ENCODE measurements at places on chromosomes 12 and 14. TPM values are rescaled to one million over a fixed set of nuclear protein-coding genes. Genes with fewer than 3 reads are reported as not detected.

DNA sequence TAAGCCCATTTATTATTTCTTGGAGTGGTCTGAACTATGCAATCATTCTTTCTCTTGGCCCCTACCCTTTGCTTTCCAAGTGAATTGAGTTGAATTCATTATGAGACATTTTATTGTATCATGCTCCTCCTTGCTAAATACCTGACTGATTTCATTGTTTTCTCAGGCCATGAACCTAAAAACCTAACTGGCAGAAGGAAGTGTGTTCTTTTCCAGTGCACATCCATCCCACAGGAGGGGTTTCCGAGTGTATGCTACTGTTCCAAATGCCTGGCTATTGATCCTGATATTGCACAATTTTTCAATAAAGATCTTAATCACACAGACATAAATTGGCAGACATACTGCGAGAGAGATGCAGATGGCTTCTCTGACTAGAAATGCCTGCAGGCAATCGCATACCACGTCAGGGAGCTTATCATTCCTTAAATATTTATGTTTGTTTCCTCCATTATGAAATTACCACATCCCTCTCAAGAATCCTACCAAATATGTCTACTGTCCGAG, 162.2 kb upstream of the EGLN3 start:
- H3K27ac ChIP-seq, result no peak overlapping the region
- no peak overlapping the region for H3K4me3 ChIP-seq
- peaks cover 51% of the 10 kb centered on the region for H3K27me3 ChIP-seq
- no peaks in the 10 kb centered on the region for H3K4me1 ChIP-seq
- H3K36me3 ChIP-seq, result no peaks in the 10 kb centered on the region
- DNase-seq, result no peak

- H3K4me1 ChIP-seq, result no peaks in the 10 kb centered on the region
- H3K36me3 ChIP-seq, result no peaks in the 10 kb centered on the region
- peaks cover 4% of the 10 kb centered on the region for H3K27me3 ChIP-seq
- no peak for DNase-seq
- H3K4me3 ChIP-seq, result no peak overlapping the region
Measured at GRCh38 chr12:124094188-124094587, 121.2 kb downstream of the ZNF664 start.

- H3K4me1 ChIP-seq, result no peaks in the 10 kb centered on the region
- H3K4me3 ChIP-seq, result no peak overlapping the region
- no peak overlapping the region for H3K27ac ChIP-seq
- no peak for DNase-seq
- no peaks in the 10 kb centered on the region for H3K27me3 ChIP-seq
Measured at GRCh38 chr14:81940651-81941050, 407.0 kb upstream of the SEL1L start.

DNA sequence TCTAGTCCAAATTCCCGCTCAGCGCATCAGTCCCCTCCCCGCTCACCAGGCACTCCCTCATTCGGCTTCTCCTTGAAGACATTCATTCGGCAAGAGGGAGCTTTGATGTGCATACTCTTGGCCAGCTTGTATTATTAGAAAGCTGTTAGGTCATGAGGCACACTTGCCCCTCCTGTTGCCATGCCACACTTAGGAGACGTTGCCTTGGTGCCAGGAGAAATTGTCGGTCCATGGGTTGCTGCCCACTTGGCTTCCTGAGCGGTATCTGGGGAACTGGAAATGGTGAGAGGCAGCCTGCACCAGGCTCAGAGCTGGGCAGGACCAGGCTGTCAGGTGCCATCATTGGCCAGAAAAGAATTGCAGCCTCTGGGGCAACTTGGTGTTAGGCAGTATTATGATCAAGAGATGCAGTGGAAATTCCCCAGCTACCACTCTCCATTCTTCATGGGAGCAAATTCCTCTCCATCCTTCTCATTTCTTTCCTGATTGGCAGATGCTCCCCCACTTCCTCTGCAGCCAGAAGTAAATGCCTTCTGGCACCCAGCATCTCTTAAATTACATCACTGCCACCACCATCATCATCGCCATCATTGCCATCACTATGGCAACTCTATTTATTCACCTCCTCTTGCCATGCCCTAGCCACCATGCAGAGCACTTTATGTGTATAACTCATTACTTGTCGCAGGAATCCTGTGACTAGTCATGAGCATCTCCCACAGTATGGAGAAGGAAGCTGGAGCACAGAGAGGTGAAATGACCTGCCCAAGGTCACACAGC, 12.4 kb downstream of the CABP1 start:
- H3K27ac ChIP-seq, result no peak overlapping the region
- H3K4me3 ChIP-seq, result no peak overlapping the region
- no peaks in the 10 kb centered on the region for H3K36me3 ChIP-seq
- H3K27me3 ChIP-seq, result peaks cover 45% of the 10 kb centered on the region

GRCh38 chr14:55129086-55129427, at the start of gene LGALS3:
TSS of gene LGALS3 (plus strand) at chr14:55129252. CDS start at chr14:55137374, 8,122 bp downstream.
- peak within 1 kb of the TSS; percentile 69 for H3K27ac ChIP-seq
- H3K4me1 ChIP-seq, result peaks cover 58% of the 10 kb centered on the region
- H3K4me3 ChIP-seq, result peak within 1 kb of the TSS; percentile 76
- peak; percentile 37 for DNase-seq
- peaks cover 23% of the 10 kb centered on the region for H3K36me3 ChIP-seq

- no peak overlapping the region for H3K27ac ChIP-seq
- DNase-seq, result no peak
- H3K4me3 ChIP-seq, result no peak overlapping the region
Measured at GRCh38 chr12:106107566-106107965, 31.2 kb downstream of the NUAK1 start.

DNA sequence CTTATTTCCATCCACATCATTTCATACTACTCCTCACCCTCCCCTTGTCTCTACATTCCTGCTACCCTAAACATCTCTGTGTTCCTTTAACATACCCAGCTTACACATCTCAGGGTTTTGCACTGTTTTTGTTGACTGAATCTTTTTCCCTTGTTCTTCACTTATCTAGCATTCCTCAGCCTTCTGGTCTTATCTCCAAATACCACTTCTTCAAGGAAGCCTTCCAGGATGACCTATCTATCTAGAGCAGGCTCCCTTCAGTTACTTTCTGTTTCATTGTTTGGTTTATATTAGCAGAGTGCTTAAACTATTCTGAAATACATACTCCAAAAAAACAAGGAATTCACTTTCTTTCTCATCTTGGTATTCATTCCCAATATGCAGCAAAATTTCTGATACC, 353.1 kb downstream of the NAV3 start:
- H3K27me3 ChIP-seq, result no peaks in the 10 kb centered on the region
- H3K36me3 ChIP-seq, result no peaks in the 10 kb centered on the region
- DNase-seq, result no peak
- no peak overlapping the region for H3K4me3 ChIP-seq

GRCh38 chr12:51851413-51852124, 3.1 kb upstream of the FIGNL2 start:
- H3K27ac ChIP-seq, result no peak overlapping the region
- H3K4me3 ChIP-seq, result no peak overlapping the region
- no peaks in the 10 kb centered on the region for H3K36me3 ChIP-seq
- H3K27me3 ChIP-seq, result peaks cover 39% of the 10 kb centered on the region
- H3K4me1 ChIP-seq, result peaks cover 12% of the 10 kb centered on the region
- DNase-seq, result no peak

DNA sequence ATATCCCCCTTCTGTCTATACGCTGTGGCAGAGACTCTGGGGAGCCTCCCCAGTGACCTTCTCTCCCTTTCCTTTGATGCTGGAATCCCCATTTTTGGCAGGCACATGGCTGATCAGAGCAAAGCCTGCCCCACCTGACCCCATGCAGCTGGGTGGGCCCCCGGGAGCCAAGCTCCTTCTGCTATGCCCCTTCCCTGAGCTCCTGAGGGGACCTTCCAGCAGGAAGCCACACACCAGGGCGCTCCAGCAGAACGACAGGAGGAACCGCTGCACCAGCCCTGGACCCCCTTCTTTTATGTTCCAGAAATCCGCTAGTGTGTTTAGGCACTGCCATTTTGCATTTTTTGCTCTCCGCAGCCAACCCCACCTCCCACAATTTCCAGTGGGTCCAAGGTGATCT, 44.6 kb downstream of the TRAFD1 start:
- no peak overlapping the region for H3K4me3 ChIP-seq
- peak overlapping the region; percentile 50 for H3K27ac ChIP-seq
- H3K4me1 ChIP-seq, result peaks cover 5% of the 10 kb centered on the region
- peaks cover 7% of the 10 kb centered on the region for H3K36me3 ChIP-seq
- no peak for DNase-seq

DNA sequence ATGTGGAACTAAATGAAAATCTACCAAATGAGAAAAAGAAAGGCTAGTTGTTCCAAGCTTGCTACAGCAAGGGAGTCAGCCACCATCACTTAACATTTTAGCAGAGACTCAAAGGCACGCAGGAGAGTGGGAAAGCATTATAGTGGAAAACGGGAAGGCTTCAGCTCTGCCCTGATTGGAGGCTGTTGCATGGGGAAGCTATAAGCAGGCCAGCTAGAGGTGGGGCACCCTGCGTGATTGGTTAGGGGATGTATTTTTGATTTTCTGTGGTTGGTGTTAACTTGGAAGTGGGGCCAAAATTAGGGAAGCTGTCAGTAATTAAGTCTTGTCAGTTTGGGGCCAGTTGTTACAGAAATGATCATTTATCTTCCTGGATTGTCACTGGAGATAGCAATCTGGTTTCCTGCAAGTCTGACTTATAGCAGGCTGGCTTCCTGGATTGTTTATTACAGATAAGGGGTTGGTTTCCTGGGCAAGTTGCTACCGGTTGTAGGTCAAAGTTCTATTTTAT, 93.9 kb downstream of the FAR2 start:
- H3K4me3 ChIP-seq, result no peak overlapping the region
- DNase-seq, result no peak
- peaks cover 15% of the 10 kb centered on the region for H3K4me1 ChIP-seq
- H3K27me3 ChIP-seq, result no peaks in the 10 kb centered on the region

GRCh38 chr12:113105606-113106271, 29.8 kb downstream of the RASAL1 start:
- no peak for DNase-seq
- H3K36me3 ChIP-seq, result no peaks in the 10 kb centered on the region
- no peak overlapping the region for H3K27ac ChIP-seq
- no peaks in the 10 kb centered on the region for H3K27me3 ChIP-seq
- peaks cover 17% of the 10 kb centered on the region for H3K4me1 ChIP-seq

DNA sequence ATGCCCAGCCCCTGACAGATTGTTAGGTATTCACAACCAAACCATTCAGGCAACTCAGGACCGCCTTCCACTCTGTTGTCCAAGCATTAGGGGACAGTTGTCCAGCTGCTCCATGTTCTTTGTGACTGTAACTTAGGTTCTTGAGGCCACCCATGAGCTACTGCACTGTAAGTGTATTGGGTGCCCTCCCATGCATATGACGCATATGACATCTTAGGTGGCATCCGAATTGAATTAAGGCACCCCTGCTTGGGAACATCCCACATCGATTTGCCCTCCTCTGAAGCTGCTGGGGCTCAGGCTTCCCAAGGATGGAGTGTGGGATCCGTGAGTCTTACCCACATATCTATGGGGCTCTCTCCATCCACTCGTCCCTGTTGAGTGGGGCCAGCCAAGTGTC, 17.7 kb downstream of the RFLNA start:
- H3K4me1 ChIP-seq, result no peaks in the 10 kb centered on the region
- no peaks in the 10 kb centered on the region for H3K36me3 ChIP-seq
- H3K27me3 ChIP-seq, result no peaks in the 10 kb centered on the region
- H3K27ac ChIP-seq, result no peak overlapping the region

GRCh38 chr14:39454906-39455539, 22.8 kb upstream of the FBXO33 start:
- peaks cover 9% of the 10 kb centered on the region for H3K4me1 ChIP-seq
- no peak overlapping the region for H3K27ac ChIP-seq
- no peak overlapping the region for H3K4me3 ChIP-seq

- no peaks in the 10 kb centered on the region for H3K27me3 ChIP-seq
- H3K4me3 ChIP-seq, result peak overlapping the region; percentile 83
- peaks cover 47% of the 10 kb centered on the region for H3K4me1 ChIP-seq
Measured at GRCh38 chr12:991350-992333, 619 bp downstream of the ERC1 start.

- H3K4me3 ChIP-seq, result no peak overlapping the region
- H3K36me3 ChIP-seq, result peaks cover 12% of the 10 kb centered on the region
- DNase-seq, result no peak
- peaks cover 31% of the 10 kb centered on the region for H3K4me1 ChIP-seq
Measured at GRCh38 chr14:23605931-23606585, 27.5 kb upstream of the JPH4 start.

GRCh38 chr14:56217380-56218045, 99.3 kb downstream of the PELI2 start:
- no peaks in the 10 kb centered on the region for H3K27me3 ChIP-seq
- H3K27ac ChIP-seq, result no peak overlapping the region
- H3K4me3 ChIP-seq, result no peak overlapping the region
- H3K36me3 ChIP-seq, result no peaks in the 10 kb centered on the region
- DNase-seq, result no peak

VWF gene
- total RNA-seq, result not detected

ALX1 gene
- total RNA-seq, result not detected

PCED1B gene
- total RNA-seq, result 58.7 TPM

KRT79 gene
- total RNA-seq, result not detected

FAM181A gene
- total RNA-seq, result not detected

RNFT2 gene
- 11.7 TPM for total RNA-seq

PEX5 gene
- total RNA-seq, result 18.2 TPM

RNF212B gene
- not detected for total RNA-seq

CMA1 gene
- not detected for total RNA-seq

MUCL1 gene
- total RNA-seq, result not detected

GARIN6 gene
- not detected for total RNA-seq

TSHR gene
- total RNA-seq, result 1.0 TPM
